Stimulated activated CD8-positive, alpha-beta memory T cell treated with anti-CD3 and anti-CD28 coated beads, Interleukin-2, amount 100 ng/mL, for 48 hours (primary cell): ENCODE measurements at places on chromosomes 6 and 20.

DNA sequence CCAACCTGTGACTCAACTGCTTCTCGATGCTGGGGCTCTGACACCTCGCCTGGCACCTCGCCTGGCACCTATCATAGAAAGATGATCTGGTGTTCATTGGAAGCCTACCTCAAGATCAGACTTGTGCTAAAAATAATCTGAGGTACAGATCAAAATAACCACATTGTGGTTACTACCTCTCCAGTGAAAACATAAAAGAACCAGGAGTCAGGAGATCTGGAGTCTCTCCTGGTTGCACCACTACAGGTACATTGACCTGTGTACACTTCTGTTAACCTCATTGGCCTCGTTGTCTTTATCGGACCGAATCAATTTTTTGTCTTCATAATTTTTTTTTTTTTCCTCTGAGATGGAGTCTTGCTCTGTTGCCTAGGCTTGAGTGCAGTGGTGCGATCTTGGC is 695.9 kb downstream of the HDGFL1 start:
- no peak for DNase-seq

DNA sequence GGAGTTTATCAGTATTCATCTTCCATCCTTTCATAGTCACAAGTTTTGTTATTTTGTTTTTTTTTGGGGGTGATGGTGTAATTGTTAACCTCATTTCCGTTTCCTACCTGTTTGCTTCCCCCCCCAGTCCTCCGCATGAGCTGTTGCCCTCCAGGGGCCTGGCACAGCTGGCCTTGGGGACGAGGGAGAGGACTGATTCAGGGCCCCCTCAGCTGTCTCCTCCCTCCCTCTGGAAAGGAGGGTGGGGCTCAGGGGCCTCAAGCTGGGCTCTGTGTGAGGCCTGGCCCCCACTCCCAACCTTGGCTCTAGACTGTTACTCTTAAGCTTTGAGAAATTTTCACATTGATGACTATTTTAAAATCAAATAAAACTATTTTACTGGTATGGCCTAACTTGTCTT is 4.0 kb downstream of the LRRC73 start:
- no peak for DNase-seq

GRCh38 chr20:51562027-51562331 is 19.5 kb upstream of the NFATC2 start:
- no peak for DNase-seq

DNA sequence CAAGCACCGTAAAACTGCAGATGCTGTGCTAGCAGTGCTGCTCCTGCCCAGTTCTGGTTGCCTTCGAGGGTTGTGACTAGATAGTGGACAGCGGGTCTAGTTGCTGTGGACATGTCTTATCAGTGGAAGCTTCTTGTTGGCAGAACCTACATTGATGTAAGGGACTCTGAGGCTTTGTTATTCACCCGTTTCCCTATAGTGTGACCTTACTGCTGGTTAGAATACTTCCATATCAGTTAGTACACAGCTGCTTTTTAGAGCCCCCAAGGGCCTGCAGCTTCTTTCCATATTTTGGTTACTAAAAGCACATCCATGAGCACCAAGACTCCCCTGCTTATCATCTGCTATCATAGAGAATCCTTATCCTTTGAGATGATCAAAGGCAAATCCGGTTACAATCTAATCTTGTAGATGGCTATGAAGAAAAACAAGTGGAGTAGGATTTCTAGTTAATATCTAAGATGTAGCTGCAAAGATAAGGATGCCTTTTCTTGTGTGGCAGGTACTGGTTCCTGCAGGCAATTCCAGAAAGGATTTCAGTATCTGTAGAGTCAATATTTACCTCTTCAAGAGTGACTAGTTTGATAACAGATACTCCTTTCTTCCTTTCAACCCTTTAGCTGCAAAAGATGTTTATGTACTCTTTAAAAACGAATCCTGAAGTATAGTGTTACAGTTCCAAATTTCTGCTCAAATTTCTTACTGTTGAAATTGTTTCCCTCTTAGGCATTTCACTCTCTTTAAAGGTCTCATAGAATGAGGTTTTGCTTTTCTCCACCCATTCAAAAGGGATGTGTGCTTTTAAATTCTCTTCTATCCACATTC is 163.6 kb downstream of the JARID2 start:
- DNase-seq = no peak

- peak; percentile 62 for DNase-seq
These were observed 121.5 kb upstream of the NEDD9 start for GRCh38 chr6:11353921-11354389.

- DNase-seq = no peak
These were observed 6.2 kb upstream of the SNAI1 start for GRCh38 chr20:49976542-49976941.

DNA sequence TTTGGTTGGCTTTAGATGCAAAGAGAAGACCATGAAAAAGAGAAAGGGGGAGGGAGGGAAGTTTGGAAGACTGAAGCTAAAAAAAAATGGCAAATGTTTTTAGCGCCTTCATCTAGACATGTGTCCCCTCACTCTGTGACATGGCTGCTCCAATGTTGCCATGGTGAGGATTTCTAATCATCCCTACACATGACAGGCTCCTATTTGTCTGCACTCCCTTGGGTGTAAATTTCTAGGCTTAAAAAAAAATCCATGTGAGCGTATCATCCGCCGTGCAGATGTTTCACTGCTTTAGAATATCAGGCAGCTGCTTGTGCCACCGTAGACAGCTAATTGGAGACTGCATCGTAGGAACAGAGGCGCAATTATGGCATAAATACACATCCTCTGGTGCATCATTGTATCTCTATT is 761.1 kb upstream of the MMS22L start:
- DNase-seq = no peak

DNA sequence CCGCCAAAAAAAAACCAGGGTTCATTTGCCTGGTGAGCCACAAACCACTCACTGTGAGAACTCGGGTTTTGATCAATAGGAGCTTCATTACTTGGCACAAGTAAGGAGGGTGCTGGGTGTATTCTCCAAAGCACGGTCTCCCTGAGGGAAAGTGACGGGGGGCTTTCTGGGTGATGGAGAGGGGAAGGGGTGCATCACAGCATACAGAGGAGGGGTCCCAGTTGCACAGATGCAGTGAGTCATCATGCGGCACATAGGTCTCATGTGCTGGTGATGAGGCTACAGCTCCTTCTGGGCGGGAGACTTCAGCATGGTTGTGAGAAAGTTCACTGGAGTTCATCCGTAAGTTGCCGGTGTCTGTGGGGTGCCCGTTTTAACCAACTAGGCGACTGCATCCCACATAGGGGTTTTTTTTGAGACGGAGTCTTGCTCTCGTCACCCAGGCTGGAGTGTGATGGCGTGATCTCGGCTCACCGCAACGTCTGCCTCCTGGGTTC is 36.2 kb downstream of the SUN5 start:
- DNase-seq = peak; percentile 27

GRCh38 chr6:45892696-45893245 is 122.9 kb downstream of the CLIC5 start:
- no peak for DNase-seq

DNA sequence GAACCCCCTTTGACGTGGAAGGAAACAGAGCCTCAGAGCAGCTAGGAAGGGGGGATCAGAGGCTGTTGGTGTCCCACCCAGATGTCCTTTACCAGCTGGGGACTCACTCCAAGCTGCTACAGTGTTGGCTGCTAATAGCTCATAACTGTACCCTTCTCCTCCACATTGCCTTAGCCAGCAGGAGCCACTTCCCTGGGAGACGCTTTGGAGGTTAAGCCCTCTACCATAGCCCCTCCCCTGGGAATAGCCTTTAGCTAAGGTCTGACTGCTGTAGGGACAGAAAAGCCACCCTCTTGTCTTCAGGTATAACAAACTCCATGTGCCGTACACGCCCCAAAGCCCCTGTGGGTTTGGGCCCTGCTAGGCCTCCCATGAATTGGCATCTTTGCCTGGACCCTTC is 238.6 kb downstream of the LRFN2 start:
- DNase-seq = no peak

DNA sequence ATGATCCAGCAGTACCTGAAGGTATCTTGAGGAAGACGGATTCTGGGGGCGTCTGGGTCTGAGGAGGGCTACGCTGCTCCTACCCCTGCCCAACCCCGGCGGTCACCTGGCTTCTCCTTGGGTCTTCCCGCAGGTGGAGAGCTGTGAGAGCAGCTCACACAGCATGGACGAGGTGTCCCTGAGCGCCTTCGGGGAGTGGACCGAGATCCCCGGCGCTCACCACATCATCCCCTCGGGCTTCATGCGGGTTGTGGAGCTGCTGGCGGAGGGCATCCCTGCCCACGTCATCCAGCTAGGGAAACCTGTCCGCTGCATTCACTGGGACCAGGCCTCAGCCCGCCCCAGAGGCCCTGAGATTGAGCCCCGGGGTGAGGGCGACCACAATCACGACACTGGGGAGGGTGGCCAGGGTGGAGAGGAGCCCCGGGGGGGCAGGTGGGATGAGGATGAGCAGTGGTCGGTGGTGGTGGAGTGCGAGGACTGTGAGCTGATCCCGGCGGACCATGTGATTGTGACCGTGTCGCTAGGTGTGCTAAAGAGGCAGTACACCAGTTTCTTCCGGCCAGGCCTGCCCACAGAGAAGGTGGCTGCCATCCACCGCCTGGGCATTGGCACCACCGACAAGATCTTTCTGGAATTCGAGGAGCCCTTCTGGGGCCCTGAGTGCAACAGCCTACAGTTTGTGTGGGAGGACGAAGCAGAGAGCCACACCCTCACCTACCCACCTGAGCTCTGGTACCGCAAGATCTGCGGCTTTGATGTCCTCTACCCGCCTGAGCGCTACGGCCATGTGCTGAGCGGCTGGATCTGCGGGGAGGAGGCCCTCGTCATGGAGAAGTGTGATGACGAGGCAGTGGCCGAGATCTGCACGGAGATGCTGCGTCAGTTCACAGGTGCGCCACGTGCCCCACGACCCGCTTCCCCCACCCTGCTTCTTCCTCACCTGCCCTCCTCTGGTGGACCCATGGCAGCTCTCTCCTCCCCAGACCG is 166.9 kb upstream of the RNF24 start:
- no peak for DNase-seq
